LNCaP clone FGC (cell line): ENCODE measurements at places on chromosomes 7 and 10.

DNA sequence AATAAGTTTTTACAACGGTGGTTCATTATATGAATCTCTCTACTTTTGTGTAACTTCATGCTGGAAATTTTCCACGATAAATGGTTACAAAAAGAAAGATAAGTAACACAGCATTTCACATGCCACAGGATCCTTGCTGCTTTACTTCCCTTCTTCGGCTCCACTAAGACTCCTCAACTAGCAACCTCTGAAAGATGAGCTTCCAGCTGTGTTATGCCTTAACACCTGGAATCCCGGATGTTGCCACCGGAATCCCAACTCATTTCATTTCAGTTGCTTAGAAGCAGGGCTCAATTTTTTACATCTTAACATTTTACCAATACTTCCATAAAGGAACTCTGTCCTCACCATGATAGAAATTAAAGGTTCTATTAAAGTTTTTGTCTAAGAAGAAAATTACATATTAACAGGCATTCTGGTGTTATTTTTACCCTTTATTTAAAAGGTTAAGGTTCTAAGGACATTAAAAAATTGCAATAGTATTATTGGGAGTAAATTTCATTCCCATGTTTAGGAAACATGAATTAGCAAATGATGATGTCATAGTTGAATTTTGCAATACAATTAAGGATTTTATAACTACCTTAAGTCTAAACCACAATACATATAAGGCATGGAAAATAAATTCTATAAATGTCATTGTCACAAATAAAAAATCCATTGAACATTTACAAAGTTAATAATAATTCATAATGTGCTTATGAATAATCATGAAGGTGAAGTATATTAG, 57.1 kb upstream of the IL6 start:
- DNase-seq = no peak

GRCh38 chr7:30420662-30421061, 57.9 kb downstream of the NOD1 start:
- no peak for DNase-seq

- no peak for DNase-seq
Observed at GRCh38 chr7:95843286-95843685, 70.9 kb downstream of the DYNC1I1 start.

- DNase-seq = no peak
Observed at GRCh38 chr10:31129271-31129670, 97.6 kb upstream of the ZNF438 start.

- DNase-seq = no peak
Observed at GRCh38 chr7:134364619-134365037, 47.9 kb upstream of the SLC35B4 start.

DNA sequence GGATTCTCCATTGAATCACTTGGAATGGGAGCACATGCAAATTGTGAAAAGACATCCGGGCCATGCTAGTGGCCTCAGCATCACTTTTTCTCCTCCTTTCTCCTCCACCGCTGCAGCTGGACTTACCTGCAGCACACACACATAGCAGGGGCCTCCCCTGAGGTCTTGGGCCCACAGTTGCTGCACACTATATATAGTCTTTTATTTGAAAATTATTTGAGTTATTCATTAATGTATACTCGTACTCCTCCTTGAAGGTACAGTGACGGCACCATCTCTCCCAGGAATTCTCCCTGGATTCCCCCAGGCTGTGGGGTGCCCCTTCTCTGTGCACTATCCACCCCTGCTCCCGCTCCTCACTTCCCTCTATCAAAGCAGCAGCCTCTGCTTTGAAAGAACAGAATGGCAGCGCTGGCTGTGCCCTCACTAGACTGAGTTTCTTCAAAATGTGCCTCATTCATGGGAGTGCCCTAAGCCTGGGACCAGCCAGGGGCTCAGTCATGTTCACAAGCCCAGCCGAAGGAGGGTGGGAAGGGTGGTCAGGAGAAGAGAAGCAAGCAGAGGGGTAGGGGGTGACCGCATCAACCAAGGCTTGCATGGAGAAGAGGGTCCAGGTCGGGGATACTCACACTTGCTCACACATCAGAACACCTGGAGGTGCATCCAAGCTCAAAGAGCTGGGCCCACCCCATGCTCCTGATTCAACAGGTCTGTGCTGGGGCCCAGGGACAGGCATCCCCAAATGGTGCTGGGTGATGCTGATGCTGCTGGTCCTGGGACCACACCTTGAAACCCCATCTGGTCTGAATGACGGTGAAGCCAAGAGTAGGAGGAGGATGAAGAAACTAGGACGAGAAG, 156.2 kb upstream of the ZMIZ1 start:
- no peak for DNase-seq

DNA sequence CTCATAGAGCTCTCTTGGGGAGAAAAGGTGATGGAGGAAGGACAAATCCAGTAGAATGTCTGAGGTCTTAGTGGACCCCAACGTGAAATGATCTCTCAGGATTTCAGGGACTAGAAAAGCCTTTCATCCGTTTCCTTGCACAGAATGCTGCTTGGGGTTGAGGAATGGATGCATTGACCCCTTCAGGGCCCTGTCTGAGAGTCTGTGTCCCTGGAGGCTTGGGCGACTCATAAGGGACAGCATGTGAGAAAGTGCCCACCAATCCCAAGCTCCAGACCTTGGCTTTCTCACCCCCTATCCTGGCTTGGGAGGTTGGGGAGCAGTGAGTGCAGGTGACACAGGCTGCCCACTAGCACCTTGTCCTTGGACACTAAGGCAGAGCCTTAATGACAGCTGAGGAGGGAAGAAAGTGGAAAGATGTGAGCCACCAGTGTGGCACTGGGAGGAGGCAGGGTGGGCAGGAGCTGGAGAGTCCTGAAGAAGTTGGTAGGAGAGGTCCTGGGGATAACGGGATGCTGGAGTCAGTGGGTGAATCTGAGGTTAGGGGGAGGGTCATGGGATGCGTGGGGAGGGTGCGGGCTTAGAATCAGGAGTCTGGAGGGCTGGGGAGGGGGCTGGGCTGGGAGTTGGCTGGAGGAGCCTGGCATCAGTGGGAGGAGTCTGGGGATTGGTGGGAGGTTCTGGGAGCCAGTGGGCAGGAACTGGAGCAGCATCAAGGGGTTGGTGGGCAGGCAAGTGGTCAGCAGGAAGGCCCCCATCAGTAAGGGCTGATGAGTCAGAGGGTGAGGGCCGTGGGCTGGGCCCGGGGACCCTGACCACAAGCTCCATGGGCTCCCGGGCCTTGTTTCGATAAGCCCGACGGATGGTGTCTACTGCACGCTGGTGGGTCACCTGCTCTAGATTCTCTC, 8.6 kb downstream of the LZTS2 start:
- no peak for DNase-seq

DNA sequence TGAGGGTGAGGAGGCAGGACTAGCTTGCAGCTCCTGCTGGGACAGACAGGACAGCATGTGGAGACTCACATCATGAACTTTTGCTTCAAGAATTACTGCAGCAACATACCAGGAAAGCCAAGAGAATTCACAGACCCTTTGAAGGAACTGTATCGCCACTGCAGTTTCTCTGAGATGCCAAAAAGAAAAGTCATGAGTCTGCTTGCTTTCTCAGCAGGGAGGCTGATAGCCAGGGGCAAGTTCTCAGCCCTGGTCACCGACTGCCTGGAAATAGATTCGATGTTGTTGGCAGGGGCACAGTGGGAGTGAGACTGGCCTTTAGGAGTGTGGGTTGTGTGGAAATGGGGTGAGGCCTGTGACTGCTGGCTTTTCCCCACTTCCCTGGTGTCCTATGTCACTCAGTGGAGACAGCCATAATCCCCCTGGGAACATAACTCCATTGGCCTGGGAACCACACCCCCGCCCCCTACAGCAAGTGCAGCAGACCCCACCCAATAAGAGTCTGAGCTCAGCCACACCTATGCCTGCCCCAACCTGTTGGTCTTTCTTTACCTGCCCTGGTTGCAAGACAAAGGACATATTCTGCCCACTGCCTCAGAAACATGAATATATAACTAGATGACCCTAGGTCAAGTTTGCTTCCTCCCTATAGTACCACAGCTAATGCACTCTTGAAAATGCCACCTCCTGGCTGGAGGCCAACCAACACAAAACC, 1.6 kb upstream of the SAMD9 start:
- no peak for DNase-seq

- DNase-seq = no peak
Observed at GRCh38 chr7:19352305-19352695, 207.1 kb upstream of the FERD3L start.

GRCh38 chr7:66779669-66780409, 39.3 kb downstream of the RABGEF1 start:
- DNase-seq = no peak

DNA sequence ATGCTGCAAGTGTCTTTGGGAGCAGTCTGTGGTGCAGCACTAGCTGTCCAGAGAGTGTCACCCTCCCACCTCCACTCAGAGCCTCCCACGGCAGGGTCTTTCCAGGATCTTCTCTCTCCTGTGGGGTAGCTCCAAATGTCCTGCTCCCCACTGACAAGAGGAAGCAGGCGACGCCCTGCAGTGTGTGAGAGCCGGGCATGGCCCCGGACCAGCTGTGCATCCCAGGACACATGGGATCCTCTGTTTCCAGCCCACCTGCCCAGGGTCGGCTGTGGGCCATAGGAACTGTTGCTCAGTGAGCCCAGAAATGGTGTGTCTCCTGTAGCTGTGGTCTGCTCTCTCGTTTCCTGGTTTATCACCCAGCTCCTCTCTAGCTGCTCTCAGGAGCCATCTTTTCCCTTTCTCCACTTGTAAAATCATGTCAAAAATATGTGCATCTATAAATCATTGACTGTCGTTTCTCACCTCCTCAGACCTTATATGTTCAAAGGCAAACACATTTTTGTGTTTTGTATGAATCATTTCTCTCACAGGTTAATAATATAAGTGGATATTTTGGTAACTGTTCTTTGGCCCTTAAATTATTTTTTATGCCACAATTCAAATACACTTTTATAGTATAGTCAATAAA, 74.9 kb downstream of the VWC2 start:
- no peak for DNase-seq

DNA sequence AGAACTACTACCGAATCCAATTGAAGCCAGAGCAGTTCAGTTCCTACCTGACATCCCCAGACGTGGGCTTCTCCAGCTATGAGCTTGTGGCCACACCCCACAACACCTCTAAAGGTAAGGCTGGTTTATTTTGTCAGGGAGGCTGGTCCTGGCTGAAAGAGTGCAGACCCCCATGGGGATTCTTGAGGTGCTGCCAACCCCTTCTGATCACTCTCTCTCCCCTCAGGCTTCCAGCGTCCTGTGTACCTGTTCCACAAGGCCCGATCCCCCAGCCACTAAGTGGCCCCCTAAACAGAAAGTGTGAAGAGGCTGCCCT, 3.1 kb downstream of the PPP1R35 start:
- DNase-seq = no peak

DNA sequence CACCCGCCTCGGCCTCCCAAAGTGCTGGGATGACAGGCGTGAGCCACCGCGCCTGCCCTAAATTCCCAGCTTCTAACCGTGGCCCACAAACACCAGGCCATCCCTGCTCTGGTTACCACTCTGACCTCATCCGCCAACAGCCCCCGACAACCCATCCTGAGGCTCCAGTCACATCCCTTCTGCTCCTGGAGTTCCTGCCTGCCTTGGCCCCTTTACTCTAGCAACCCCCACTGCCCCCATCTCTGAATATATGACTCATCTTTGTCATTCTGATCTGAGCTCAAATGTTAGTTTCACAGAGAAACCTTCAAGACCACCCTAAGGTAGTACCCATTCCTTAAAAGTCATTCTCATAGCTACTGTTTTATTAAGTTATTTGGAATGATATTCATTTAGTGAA, 26.6 kb downstream of the RHEB start:
- no peak for DNase-seq

GRCh38 chr10:43046288-43046991, 30.4 kb upstream of the RET start:
- no peak for DNase-seq

GRCh38 chr10:69093933-69094332, 6.0 kb downstream of the SRGN start:
- DNase-seq = no peak

DNA sequence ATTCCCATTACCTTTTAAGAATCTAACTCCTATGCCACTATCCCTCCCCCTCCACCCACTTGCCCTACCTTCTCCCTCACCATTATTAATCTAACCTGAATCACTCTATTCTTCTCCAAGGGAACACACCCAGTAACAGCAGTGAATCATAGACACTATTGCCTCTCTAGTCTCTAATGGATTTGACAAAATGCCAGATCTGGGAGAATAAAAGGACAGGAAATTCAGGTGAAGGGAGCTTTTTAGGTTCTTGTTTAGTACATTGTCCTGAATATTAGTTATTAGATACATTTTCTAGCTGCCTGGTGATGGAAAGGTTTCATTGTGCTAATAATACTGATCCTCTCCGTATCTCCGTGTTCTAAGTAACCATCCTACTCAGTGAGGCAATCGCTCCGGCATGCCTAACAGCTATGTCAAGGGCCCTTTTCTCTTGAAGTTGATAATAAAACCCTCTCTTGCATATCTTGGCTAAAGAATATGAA, 4.1 kb upstream of the SFR1 start:
- no peak for DNase-seq

- no peak for DNase-seq
Observed at GRCh38 chr10:78309536-78310237, 276.0 kb downstream of the RPS24 start.

DNA sequence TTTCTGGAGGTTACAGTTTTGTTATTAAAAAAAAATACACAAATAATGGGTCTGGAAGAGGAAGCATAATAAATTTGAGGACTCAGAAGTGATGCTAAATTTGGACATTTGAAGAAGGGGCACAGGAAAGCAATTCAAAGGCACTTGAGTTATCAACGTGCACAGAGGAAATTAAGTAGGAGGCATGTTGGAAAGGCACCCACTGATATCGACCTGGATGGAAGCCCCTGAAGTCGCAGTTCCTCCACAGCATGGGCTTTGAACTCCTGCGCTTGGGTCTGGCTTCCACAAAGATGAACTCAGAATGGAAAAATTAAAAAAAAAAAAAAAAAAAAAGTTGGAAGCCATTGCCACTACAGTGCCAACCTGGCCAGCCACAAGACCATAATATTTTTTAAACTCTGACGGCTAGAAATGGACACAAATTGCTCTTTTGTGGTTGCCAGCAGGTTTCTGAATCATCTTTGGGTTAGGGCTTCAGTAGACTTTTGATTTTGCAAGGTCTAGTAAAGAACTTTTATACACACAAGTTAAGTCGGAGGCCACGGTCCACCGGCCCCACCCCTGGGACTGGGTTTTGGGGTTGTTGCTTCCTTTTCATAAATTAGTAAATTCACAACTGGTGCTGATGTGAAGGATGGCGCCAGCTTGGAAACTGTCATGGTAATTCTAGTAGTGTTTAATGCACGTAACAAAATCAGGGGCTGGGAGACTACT, 21.6 kb downstream of the JCAD start:
- DNase-seq = no peak
